Stromal cell of bone marrow (primary cell): ENCODE measurements at places on chromosomes 13 and 19.

- no peak for DNase-seq
Measured at GRCh38 chr13:70585109-70585508, 476.9 kb upstream of the KLHL1 start.

DNA sequence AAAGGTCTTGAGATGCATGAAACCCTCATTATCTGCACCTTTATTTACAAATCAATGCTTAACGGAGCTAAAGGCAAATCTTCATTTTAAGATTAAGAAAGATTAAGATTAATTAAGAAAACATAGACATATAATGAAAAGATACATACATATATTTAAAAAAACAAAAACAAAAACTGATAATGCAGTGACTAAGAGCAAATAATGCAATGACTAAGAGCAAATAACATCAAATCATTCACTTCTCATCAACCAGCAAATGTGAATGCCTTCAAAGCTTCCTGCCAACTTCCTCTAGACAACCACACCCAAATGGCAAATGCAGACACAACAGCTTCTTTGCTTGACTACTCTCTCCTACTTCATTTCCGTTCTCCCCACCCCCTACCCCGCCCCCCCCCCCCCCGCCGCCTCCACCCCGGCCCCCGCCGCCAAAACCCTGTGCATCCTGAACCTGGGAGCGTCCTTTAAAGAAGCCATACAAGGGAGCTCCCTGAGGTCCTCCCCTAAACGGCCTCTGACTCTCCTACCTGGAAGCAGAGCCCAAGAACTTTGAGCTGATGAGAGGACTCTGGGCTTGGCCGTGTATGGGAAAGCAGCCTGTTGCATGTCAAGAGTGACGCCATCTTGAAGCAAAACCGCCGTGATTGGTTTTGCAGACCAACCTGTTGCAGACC lies 24.5 kb downstream of the TEX101 start:
- DNase-seq = no peak

DNA sequence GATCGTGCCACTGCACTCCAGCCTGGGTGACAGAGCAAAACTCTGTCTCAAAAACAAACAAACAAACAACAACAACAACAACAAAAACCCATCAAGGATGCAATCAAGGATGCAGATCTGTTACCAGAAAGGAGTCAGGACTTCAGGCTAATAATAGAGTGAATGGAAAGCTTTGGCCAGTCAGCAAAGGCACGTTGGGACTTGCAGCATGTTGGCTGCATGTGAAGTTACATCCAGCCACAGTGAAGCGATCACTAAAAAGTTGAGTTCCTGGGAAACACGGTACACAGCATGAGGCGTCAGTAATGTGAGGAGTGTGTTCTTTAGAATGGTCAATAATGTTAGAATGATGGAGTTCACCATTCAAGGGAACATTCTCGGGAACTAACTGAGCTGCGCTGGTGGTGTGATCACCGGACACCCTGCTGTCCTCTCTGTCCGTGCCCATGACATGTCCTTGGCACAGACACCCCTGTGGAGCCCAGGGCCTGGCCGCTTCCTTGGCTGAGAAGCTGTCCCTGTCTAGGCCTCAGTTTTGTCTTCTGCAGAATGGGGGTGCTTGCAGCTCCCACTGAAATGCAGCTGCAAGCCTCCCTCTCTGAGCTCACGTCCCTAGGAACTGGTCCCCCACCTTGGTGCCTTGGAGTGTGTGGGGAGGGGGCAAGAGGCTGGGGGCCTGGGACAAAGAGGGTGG lies 2.3 kb upstream of the LGALS7B start:
- DNase-seq = no peak

- no peak for DNase-seq
Measured at GRCh38 chr19:32336259-32337083, 8.9 kb upstream of the ZNF507 start.

DNA sequence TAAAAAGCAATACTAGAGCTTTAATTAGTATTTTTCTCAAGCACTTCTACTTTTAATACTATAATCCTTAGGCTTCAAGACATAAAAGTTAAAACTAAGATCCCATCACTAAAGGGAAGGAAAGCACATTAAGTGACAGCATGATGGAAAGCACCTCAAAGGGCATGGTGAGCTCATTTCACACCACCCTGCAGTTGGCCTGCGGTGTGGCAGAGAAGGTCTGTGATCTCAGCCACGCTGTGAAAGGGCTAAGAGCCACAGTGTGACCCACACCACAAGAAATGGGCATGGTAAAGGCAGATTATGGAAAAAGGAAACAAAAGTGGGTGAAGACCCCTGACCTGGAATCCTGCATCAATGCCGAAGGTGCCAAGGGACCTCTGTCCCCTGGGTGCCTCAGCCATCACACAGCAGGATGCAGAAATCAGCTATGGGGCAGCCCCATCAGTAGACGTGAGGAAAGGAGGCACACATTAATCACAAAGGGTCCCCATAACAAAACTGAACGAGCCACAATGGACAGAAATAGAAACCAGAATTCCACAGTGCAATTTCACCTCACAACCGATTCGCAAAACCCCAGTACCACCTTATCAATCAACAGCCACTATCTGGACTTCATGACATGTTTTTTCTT lies 33.6 kb downstream of the TUBGCP3 start:
- no peak for DNase-seq

- DNase-seq = no peak
Measured at GRCh38 chr13:84659359-84659661, 777.0 kb upstream of the SLITRK1 start.
